AG08395 (cell line): ENCODE measurements at places on chromosomes 5 and 9.
A peak's percentile ranks its signal among the peaks of the same experiment; 100 is the strongest.

DNA sequence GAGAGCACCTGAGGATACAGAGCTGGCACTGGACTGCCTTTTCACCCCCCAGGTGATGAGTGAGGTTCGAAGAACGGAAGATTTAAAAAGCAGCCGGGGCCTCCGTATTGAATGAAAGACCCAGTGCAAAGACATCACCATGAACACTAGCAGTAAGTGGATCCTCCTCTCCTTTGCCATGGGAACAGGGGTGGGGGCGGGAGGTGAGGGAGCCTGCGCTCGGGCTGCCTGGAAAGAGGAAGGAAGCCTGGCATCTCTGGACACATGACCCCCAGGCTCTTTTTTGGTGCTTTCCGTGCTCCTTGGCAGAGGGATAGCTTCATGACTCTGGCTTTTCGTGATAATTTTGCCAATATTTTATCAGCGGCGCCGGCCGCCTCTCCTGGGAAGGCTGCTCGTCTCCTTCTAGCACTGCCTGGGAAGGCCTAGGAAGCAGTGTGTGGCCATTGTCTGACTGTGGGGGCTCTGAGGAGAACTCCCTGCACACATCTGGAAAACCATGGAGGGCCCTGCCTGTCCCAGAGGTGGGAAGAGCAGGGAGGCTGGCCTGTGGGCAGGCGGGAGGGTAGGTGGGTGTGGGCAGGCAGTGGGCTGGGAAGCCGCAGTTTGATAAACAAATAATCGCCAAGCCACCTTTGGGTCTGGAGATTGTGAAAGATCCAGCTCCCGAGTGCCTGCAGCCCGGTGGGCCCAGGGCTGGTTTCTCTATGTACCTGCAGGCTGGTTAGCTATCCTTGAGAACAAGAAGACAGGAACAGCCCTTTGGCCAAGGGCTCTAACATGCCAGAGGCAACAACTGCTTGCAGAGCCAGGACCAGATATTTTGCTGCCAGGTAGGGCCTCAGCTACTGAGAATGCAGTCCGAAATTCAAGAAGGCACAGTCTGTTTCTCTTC is 911 bp downstream of the ABLIM3 start:
- DNase-seq = peak; percentile 43

GRCh38 chr5:96048763-96049162 is 87.1 kb upstream of the ELL2 start:
- no peak for DNase-seq

GRCh38 chr5:98656796-98657195 is 116.7 kb upstream of the RGMB start:
- DNase-seq = no peak

GRCh38 chr9:78236551-78236910 is 656 bp downstream of the CEP78 start:
- DNase-seq = peak; percentile 9

DNA sequence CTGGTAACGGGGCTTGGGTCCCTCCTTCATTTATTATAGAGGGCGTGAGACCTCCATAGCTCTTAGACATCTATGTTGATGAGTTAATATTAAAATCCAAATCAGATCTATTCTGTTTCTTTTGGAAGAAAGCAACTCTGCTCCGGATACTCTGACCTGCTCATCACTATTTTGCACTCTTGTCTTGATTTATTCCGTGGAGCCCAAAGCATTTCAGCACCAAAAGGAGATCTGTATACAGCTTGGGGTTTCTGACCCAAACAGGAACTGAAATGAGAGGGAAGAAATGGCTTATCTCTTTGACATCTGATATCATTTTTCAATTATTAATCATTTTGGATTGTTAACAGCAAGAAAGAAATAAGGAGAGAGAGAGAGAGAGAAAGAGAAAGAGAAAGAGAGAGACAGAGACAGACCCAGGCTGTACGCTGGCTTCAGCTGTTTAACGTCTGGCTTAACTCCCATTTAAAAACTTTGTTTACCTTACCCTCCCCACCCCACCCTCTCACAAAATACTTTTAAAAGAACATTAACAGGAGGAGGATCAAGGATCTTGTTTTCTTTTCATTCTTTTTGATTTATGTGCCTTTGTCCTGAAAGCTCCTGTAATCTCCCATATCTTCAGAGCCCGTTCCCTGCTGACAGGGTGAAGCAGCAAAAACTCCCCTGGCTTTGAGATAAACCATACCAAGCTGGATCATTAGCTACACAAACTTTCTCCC is 231.4 kb upstream of the TUT7 start:
- no peak for DNase-seq

- DNase-seq = no peak
These were observed 9.7 kb downstream of the SLC30A5 start for GRCh38 chr5:69103521-69103920.

DNA sequence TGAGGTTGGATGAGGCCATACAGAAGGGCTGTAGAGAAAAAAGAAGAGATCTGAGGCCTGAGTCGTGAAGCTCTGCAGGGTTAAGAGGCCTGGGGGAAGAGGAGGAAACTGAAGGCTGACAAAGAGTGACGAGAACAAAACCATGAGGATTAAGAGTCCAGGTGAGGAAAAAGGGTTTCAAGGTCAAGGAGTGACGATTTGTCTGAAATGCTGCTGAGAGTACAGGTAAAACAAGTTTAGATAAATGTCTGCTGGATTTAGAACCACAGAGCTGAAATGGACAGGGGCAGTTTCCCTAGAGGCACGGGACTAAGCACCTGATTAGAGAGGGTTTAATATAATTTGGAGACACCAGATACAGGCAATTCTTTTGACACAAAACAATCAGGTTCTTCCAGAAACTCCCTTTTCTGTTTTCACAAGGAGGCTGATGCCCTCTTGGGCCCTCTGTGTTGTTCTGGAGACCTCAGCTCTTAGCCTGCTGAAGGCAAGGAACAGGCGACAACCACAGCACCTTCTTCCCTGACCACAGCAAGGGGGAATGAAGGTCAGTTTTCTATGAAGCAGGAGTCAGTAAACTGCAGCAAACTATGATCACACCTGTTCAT is 14.6 kb upstream of the GCNT1 start:
- no peak for DNase-seq

DNA sequence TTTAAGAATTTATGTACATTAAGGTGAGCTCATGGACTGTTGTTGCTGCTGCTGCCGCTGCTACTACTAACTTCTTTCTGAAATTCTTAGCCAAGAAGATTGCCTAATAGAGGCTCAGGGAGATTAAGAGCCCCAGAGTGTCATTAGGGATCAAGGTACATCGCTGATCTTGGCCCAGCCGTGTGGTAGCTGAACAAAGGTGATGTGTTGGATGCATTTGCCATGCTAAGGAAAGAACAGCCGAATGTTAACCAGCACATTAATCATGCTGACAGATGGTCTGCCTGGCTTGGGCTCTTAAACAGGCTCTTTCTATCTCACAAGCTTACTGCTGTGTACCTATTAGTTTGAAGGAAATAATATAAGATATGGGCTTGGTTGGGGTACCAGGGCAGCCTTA is 137.1 kb downstream of the KCTD16 start:
- no peak for DNase-seq

- no peak for DNase-seq
These were observed 73.0 kb downstream of the AP3B1 start for GRCh38 chr5:78221467-78221866.

- no peak for DNase-seq
These were observed 43.2 kb downstream of the BARX1 start for GRCh38 chr9:93911801-93912554.

GRCh38 chr9:104304925-104305324 is 199.1 kb upstream of the OR13F1 start:
- no peak for DNase-seq

DNA sequence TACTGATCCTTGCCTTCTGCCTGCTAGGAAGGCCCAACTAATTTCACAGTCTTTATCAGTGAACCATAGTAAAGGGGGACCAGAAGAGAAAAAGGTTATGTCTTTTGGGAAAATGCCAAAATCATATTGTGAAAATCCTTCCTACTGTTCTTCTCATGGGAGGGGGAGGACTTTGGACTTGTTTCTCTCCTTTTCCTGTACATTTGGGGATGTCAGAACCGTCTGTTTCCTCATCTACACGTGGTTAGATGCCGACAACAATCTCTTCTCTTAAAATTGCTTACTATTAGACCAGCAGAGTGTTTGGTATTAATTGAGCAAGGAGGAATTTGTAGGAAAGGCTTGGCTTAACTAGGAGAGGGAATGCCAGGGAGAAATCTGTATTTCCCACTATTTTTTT is 77.2 kb downstream of the TMC1 start:
- no peak for DNase-seq

DNA sequence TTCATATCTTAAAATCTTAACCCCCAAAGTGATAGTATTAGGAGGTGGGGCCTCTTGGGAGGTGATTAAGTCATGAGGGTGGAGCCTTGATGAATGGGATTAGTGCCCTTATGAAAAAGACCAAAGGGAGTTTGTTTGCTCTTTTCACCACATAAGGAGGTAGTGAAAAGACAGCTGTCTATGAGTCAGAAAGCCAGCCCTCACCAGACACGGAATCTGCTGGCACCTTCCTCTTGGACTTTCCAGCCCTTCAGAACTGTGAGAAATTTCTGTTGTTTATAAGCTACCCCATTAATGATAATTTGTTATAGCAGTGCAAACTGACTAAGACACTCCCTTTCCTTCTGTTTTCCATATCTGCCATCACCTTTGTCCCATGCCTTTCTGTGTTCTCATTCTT is 20.8 kb downstream of the IFNB1 start:
- no peak for DNase-seq

GRCh38 chr9:2257248-2257929 is 242.2 kb downstream of the SMARCA2 start:
- DNase-seq = no peak

GRCh38 chr5:4531756-4532704 is 608.1 kb upstream of the ADAMTS16 start:
- DNase-seq = no peak

DNA sequence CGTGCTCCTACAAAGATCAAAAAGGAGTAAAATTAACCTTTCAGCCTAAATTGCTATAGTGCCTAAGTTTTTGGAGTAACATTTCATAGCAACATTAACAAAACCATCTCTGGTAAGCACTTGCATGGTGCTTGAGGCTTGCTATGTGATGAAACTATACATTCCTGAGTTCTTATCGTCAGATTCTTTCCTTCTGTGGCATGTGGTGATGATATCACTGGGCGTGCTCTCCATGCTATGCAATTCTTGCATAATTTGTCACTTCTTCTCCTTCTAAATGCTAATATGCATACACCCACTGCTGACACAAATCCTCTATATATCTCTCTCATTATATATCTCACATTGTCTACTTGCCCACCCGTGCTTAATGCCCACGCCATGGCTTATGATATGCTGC is 2019.9 kb downstream of the MAT2B start:
- DNase-seq = no peak

GRCh38 chr5:169158764-169159163 is 142.2 kb downstream of the SLIT3 start:
- DNase-seq = no peak

DNA sequence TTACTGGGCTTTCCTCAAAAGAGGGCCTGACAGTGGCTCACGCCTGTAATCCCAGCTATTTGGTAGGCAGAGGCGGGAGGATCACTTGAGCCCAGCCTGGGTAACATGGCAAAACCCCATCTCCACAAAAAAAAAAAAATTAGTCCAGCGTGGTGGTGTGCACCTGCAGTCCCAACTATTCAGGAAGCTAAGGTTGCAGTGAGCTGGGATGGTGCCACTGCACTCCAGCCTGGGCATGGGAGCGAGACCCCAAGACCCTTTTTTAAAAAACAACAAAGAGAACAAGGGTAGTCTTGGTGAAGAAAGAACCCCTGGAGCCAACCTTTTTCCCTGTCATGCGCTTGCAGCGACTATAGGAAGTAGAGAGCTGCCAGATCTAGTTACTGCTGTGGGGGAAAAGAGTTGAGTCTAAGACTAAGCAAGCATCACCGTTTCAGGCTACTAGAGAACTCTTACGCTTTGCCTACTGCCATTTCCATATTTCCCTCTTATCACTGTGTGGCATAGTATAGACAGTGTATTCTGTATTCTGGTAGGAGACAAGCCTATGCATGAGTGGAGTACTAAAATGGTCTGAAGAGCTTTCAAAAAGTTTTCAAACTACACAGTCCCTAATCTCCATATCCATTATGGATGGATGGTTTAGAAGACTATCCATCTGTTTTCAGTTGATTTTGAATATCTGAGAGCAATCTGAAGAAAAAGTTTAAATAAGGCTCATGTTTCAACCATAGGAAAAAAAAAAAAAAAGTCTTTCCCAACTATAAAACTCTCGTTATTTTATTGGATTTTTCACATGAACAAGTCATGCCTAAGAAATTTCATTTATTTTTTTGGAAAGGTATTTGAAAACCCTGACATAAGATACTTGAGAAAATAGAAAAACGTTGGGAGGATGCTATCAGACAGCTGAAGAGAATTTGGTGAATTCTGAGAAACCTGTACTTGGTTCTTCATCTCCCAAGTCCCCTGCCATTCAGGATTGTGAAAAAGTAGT is 2.6 kb downstream of the C9orf40 start:
- no peak for DNase-seq

- peak; percentile 12 for DNase-seq
These were observed 50.0 kb upstream of the SH3GL2 start for GRCh38 chr9:17528859-17529258.

- peak; percentile 37 for DNase-seq
These were observed 26.8 kb downstream of the ANKRD55 start for GRCh38 chr5:56206126-56206910.

GRCh38 chr5:178384816-178385495 is 152.4 kb upstream of the PHYKPL start:
- DNase-seq = no peak

DNA sequence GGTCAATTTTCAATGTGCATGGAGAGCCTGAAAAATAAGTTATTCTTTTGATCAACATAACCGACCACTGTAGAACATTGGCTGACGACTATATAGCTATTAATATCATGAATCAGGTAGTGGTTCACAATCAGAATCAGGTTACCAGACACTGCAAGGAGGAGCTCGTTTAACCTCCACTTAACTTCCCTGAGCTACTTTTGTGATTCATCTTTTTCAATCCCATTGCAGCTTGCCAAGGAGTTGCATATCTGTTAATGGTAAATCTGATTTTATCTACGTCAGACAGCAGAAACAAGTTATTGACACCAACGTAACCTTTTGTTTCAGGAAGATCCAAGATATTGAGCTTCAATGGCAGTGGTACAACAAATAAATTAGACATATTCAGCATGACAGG is 2263.8 kb upstream of the ACO1 start:
- no peak for DNase-seq

DNA sequence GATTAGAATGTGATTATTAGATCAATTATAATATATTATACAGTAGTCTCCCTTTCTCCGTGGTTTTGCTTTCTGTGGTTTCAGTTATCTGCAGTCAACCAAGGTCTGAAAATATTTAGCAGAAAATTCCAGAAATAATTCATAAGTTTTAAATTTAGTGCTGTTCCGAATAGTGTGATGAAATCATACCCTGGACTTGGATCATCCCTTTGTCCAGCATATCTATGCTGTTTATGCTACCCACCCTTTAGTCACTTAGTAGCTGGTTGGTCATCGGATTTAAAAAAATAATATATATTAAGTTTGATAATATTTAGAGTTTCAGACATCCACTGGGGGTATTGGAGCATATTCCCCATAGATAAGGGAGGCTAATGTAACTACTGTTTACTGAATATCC is 19.6 kb downstream of the RMI1 start:
- no peak for DNase-seq

- no peak for DNase-seq
These were observed 326.8 kb upstream of the SGCD start for GRCh38 chr5:156000115-156000514.
